Fibroblast of the aortic adventitia (primary cell): ENCODE measurements at places on chromosomes 16 and 17.

- DNase-seq: peak; percentile 31
Observed at GRCh38 chr17:41382394-41382793, 288 bp upstream of the KRT34 start.

- no peak for DNase-seq
Observed at GRCh38 chr17:82053130-82053529, 1.4 kb downstream of the GPS1 start.

GRCh38 chr16:24984903-24985675, 30.1 kb downstream of the ARHGAP17 start:
- no peak for DNase-seq

GRCh38 chr17:73956595-73957465, 246.6 kb upstream of the RPL38 start:
- DNase-seq: no peak

DNA sequence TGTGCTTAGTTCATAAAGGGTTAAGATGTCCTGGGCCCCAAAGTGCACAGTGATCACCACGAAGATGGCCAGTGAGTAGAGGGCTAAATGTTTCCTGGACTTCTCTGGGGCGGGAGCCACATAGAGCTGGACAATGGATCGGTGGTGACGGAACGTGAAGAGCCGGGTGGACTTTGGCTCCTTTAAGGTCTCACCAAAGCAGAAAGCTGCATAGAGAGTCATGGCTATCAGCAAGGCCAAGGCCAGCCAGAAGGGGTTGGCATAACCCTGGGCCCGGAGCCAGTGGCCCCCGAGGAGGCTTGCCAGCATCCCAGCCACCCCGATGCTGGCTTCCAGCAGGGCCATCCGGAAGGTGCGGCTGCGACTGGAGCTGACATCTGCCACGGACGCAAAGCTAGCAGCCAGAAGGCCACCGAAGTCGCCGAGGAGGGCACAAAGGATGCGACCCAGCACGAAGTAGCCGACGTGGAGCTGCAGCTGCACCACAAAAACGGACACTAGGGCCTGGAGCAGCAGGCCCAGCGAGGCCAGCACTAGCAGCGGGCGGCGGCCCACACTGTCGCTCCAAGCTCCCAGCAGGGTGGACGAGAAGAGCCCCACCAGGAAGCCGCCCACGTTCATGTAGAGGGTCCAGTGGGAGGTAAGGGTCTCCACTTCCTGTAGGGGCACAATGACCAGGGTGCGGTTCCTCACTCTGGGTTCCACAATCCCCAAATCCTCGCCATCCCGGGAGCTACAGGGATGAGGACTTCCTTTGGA, 1.0 kb downstream of the SLC46A1 start:
- no peak for DNase-seq

GRCh38 chr17:61177351-61177750, 222.3 kb upstream of the TBX2 start:
- no peak for DNase-seq

DNA sequence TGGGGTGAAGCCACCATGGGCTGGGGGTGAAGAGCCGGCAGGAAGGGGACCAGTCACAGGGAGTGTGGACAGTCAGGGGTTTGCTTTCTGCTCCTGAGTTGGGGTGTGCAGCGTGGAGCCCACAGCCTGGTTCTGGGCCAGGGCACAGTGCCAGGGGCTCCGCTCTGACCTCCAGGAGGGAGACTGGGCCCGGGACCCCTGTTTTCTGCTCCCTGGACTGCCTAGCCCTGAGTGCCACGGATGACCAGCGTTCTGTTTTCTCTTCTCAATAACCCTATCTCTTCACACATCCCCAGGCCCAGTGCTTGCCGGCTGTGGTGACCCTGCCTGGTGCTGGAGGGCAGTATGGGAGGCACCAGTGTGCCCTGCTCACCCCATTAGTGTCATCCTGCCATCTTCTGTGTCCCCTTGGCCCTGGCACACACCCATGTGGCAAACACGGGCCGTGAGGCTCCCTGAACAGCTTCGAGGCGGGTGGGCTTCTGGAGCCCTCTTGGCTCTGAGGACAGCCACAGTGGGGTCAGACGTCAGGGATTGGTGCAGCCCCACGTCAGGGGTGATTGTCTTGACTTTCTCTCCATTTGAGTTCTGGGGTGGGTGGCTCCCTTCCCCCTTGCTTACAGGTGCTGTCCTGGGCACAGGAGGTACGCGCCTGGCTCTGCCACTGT, 1.1 kb downstream of the CEMP1 start:
- no peak for DNase-seq

GRCh38 chr17:61832463-61832862, 30.9 kb downstream of the BRIP1 start:
- DNase-seq: no peak
